DMS 273 treated with DMSO at 0.1 percent for 48 hours (cell line): ENCODE measurements at places on chromosomes 5 and 9.

GRCh38 chr5:127337876-127338275 lies 47.3 kb downstream of the MEGF10 start:
- no peak for DNase-seq

DNA sequence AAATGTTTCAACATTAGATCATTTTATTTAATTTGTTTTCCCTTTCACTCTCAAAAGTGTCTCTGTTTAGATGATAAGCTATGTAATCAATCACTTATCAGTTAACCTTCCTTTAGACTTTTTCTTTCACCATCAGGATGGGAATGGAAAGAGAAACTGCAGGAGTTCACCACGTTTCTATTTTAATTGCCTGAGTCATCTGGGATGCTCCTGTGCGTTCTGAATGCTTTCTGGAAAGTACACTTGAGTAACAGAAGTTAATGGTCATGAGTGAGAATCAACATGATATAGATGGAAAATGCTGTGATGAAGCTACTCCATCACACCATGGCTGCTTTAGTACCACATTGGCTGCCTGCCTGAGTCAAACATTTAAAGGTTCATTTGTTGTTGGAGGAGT lies 783.3 kb upstream of the CDH9 start:
- DNase-seq: no peak

- no peak for DNase-seq
Measured at GRCh38 chr9:7369384-7369821, 430.2 kb downstream of the DMAC1 start.

GRCh38 chr9:84688956-84689355 lies 19.4 kb downstream of the NTRK2 start:
- no peak for DNase-seq

DNA sequence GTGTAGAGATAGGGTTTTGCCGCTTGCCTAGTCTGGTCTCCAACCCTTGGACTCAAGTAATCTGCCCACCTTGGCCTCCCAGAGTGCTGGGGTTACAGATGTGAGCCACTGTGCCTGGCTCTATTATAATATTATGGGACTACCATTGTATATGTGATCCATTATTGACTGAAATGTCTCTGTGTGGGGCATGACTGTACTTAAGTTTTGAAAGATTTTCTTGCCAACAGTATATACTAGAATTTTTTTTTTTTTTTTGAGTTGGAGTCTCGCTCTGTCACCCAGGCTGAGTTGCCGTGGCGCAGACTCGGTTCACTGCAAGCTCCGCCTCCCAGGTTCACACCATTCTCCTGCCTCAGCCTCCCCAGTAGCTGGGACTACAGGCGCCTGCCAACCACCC lies 17.8 kb downstream of the SPIN1 start:
- DNase-seq: no peak

- DNase-seq: no peak
Measured at GRCh38 chr5:142722896-142723295, 37.0 kb upstream of the FGF1 start.

DNA sequence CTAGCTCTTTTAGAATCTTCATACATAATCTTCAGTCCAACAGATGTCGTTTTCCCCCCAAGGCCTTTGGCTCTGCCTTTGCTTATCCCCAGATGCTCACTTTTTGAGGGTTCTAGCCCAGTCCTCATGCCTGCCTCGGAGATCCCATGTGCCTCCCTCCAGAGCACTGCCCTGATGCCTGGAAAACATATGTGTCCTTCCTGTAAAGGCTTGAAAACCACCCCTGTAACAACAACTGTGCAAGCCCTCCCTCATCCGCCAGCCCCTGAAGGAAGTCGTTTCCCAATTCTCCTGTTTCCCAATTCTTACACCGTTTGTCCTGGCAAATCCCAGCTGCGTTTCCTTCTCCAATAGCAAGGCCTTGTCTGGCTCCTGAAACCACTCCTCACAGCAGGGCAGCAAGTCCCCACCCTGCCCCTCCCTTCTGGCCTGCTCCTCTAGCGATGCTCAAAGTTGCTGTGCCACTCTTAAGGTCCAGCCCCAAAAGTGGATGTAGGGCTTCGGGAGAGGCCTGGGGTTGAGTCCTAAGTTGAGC lies 52.2 kb downstream of the SLC36A1 start:
- DNase-seq: no peak

DNA sequence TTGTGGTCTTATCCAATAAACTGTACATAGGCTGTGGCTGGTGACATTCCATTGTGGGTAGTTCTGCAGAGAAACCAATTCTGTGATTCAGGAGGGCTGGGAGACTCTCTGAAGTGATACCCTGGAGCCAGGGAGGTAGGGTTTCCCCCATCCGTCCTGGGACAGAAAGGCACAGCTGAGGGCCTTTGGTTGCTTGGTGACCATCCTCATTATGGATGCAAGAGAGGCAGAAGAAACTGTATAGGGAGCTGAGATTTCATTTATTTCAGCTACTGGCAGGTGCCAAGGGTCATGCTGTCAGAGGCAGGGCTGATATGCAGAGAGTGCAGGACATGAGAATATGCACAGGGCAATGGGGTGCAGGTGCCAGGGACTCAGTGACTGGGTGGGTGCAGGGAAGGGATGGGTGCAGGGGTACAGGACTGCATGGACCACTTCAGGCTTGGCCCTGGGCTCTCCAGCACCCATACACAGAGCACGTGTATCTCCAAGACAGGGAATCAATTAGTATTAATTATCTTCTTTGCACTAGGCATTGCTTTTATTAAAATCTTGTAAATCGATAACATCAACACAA lies 236.5 kb downstream of the ICE1 start:
- no peak for DNase-seq

DNA sequence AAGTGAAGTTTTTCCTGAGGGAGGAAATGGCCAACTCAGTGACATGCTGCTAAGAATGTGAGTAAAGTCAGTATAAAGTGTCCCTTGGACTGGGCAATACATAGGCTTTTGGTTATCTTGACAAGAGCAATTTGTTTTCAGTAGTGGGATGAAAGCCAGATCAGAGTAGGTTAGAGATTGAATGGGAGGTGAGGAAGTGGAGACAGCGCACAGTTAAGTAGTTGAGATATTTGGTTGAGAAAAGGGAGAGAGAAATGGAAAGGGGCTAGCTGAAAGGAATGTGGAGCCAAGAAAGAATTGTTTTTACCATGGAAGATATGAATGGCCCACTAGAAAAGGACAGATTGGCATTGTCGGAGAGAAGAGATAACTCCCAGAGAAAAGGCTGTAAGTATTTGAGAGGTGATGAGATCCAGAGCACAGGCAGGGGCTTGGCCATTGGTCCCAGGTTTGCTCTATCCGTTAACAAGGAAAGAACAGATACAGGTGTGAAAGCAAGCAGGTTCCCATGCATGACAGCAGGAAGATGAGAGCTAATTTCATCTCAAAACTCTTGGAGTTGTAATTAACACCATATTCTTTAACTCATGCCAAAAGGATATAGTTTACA lies 392.0 kb downstream of the NR2F1-AS1 start:
- DNase-seq: no peak

- DNase-seq: no peak
Measured at GRCh38 chr5:98398465-98398864, 375.0 kb upstream of the RGMB start.

DNA sequence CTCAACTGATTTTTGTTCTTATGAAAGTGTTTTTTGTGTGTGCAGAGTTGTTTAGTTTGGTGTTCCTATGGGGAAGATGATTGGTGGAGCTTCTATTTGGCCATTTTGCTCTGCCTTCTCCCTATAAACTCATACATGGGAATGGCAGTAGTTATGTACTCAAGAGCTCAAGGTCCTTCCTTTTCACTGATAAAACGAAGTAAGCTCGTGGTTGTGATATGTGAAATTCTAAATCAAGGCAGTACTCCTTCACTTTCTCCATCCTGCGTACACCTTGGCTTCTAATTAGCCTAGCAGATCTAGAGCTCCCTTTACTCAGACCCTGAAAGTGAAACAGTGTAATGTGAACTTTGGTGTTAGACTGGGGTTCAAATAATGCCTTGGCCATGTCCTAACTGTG lies 159.3 kb upstream of the TNC start:
- no peak for DNase-seq

DNA sequence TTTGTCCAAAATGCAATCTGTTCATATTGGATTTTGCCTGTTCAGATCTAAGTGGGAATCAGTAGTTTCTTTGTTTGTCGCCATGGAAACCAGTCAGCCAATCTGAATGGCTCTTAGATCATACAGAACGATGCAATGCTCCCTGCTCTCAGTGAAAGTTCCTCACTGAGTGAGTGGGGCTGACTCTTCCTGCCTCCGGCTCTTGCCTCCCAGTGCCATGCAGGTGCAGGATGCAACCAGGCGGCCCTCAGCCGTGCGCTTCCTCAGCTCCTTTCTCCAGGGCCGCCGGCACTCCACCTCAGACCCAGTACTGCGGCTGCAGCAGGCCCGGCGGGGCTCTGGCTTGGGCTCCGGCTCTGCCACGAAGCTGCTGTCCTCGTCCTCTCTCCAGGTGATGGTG lies at the start of gene PTPDC1:
PTPDC1 (plus strand) TSS at position 151 of the 400 bp plus-strand sequence; CDS start at position 218, 67 bp downstream.
- no peak for DNase-seq
